WTC11 (cell line): ENCODE measurements at places on chromosomes 1 and 21. TPM values are rescaled to one million over a fixed set of nuclear protein-coding genes. Genes with fewer than 3 reads are reported as not detected.

GRCh38 chr1:145997718-145998023 is 1.3 kb upstream of the TXNIP start:
- no peaks in the 10 kb centered on the region for H3K27me3 ChIP-seq
- peaks cover 54% of the 10 kb centered on the region for H3K4me1 ChIP-seq
- H3K4me3 ChIP-seq = peak overlapping the region; percentile 98
- DNase-seq = no peak
- peak overlapping the region; percentile 97 for H3K27ac ChIP-seq

GRCh38 chr1:6779089-6779805 is 6.0 kb upstream of the CAMTA1 start:
- no peaks in the 10 kb centered on the region; the same call in 1 of the 2 replicates for H3K27me3 ChIP-seq
- H3K4me1 ChIP-seq = peaks cover 8% of the 10 kb centered on the region
- no peak overlapping the region for H3K27ac ChIP-seq
- H3K36me3 ChIP-seq = no peaks in the 10 kb centered on the region; the same call in 1 of the 2 replicates
- no peak for DNase-seq

DNA sequence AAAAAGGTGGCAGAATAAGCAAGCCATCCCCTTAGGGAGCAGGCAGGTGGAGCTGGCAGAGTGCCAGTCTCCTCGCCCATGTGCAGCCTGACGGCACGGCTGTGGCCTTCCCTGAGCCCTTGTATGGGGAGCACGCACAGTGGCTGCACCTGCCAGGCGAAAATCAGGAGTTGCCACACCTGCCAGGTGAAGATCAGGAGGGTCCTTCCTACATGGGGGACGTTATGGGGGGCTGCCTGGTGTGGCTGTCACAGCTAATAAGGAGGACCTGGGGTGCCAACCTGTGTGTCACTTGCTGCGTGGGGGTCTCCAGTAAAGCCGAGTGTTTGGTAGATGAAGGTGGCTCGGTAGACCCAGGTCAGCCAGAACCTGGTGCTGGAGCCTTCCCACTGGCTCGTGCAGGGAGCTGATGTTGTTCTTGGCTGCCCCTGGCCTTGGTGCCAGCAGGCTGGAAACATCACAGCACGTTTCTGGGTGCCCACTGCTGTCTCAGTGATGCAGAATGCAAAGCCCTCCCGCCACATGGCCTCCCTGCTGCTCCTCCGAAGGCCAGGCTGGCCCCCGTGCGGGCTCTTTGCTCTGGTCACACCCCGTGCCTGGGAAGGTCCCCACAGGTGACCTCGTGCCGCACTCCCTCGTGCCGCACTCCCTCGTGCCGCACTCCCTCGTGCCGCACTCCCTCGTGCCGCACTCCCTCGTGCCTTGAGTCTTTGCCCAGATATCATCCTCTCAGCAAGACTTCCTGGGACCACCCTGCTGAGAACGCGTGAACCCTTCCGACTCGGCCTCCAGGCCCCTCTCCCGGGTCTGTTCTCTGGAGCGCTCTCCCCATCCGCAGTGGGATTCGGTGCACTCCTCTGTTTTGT is 55.4 kb downstream of the SLC37A1 start:
- H3K27ac ChIP-seq = no peak overlapping the region
- H3K4me3 ChIP-seq = no peak overlapping the region
- DNase-seq = peak; percentile 2
- no peaks in the 10 kb centered on the region for H3K27me3 ChIP-seq
- H3K4me1 ChIP-seq = peaks cover 4% of the 10 kb centered on the region

DNA sequence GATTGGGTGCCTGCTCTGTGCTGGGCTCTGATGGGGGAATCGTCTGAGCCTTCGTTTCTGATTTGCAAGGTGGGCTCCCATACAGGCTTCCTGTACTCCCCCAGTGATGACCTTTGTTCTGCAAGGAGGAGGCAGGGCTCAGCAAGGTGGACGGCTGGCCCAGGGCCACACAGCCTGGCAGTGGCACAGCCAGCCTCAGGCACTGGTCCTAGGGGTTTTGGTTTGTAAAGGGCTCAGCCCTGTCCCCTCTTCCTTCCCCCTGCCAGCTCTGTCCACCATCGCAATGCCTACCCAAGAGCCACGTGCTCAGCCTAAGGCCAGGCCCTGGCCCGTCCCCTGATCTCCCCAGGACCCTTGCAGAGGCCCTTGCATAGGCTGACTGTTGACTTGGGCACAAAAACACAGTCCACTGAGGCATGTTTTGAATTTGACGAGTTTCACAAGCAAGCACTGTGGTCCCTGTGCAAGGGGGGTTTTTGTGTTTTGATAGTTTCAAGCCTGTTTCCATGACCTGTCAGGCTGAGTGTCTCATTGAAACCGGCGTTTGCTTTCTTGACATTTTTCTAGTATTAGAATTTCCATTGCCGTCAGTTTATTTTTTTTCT is 39.5 kb upstream of the TNFRSF1B start:
- H3K27me3 ChIP-seq = no peaks in the 10 kb centered on the region
- no peaks in the 10 kb centered on the region; the same call in 1 of the 2 replicates for H3K36me3 ChIP-seq
- H3K4me1 ChIP-seq = peaks cover 3% of the 10 kb centered on the region; the same call in 1 of the 2 replicates

- H3K27me3 ChIP-seq = no peaks in the 10 kb centered on the region
- 0 out of 2 replicates have a peak, but pooled peaks cover 3% of the 10 kb centered on the region for H3K4me1 ChIP-seq
- no peak overlapping the region for H3K4me3 ChIP-seq
Measured at GRCh38 chr1:73516451-73516850, 681.5 kb downstream of the LRRIQ3 start.

GRCh38 chr1:82848043-82848442 is 1047.3 kb downstream of the ADGRL2 start:
- H3K27ac ChIP-seq = peak overlapping the region; percentile 90
- H3K36me3 ChIP-seq = no peaks in the 10 kb centered on the region
- H3K4me3 ChIP-seq = peak overlapping the region; percentile 57
- peaks cover 77% of the 10 kb centered on the region for H3K4me1 ChIP-seq

DNA sequence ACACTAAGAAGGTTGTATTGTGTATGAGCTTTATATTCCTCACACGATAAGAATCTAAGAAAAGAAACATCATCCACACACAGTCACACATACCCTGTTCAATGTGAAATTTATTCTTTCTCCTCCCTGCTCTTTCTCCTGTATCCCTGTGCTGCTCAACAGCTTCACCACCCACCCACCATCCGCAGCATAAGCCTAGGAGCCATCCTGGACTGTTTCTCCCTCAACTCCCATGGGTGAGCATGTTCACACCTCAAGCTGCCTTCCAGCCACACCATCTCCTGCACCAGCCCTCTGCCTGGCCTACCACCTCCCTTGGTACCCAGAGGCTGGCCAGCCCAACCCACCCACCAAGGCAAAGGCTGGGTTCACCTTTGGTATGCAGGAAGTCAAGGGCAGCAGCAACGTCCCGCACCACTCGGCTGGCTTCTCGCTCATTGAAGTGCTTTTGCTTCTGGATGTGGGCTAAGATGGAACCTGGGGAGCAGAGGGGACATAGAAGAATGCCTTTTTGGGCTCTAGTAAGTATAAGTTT is 20.3 kb upstream of the KNCN start:
- no peak overlapping the region for H3K27ac ChIP-seq
- no peak for DNase-seq
- H3K4me1 ChIP-seq = peaks cover 28% of the 10 kb centered on the region

GRCh38 chr21:35084869-35085268 is 35.8 kb upstream of the RUNX1 start:
- H3K36me3 ChIP-seq = peaks cover 8% of the 10 kb centered on the region
- H3K27ac ChIP-seq = no peak overlapping the region
- H3K27me3 ChIP-seq = no peaks in the 10 kb centered on the region; the same call in 1 of the 2 replicates
- H3K4me1 ChIP-seq = no peaks in the 10 kb centered on the region

- H3K27me3 ChIP-seq = no peaks in the 10 kb centered on the region; the same call in 1 of the 2 replicates
- DNase-seq = no peak
- peaks cover 5% of the 10 kb centered on the region for H3K36me3 ChIP-seq
- H3K27ac ChIP-seq = no peak overlapping the region
- peaks cover 2% of the 10 kb centered on the region; the same call in 1 of the 2 replicates for H3K4me1 ChIP-seq
Measured at GRCh38 chr1:87404296-87404695, 75.6 kb downstream of the LMO4 start.

- H3K4me3 ChIP-seq = no peak overlapping the region
- peaks cover under 1% of the 10 kb centered on the region for H3K4me1 ChIP-seq
- H3K36me3 ChIP-seq = no peaks in the 10 kb centered on the region
- no peak overlapping the region for H3K27ac ChIP-seq
- DNase-seq = no peak
Measured at GRCh38 chr1:41740630-41741239, 178.0 kb downstream of the HIVEP3 start.

- peak; percentile 62 for DNase-seq
- H3K4me3 ChIP-seq = no peak overlapping the region
- no peaks in the 10 kb centered on the region for H3K36me3 ChIP-seq
- peaks cover 24% of the 10 kb centered on the region for H3K27me3 ChIP-seq
- no peak overlapping the region for H3K27ac ChIP-seq
Measured at GRCh38 chr21:26961698-26962097, 5.2 kb downstream of the ADAMTS5 start.

- H3K27ac ChIP-seq = no peak overlapping the region
- peaks cover 10% of the 10 kb centered on the region for H3K36me3 ChIP-seq
- peaks cover 5% of the 10 kb centered on the region; the same call in 1 of the 2 replicates for H3K27me3 ChIP-seq
- no peak overlapping the region for H3K4me3 ChIP-seq
- DNase-seq = peak; percentile 88
- peaks cover 8% of the 10 kb centered on the region for H3K4me1 ChIP-seq
Measured at GRCh38 chr1:65687428-65688214, 105.1 kb upstream of the PDE4B start.

- no peak for DNase-seq
- peaks cover 2% of the 10 kb centered on the region; the same call in 1 of the 2 replicates for H3K27me3 ChIP-seq
- H3K36me3 ChIP-seq = no peaks in the 10 kb centered on the region
- no peak overlapping the region for H3K4me3 ChIP-seq
Measured at GRCh38 chr1:12157366-12158231, 9.2 kb upstream of the TNFRSF1B start.

DNA sequence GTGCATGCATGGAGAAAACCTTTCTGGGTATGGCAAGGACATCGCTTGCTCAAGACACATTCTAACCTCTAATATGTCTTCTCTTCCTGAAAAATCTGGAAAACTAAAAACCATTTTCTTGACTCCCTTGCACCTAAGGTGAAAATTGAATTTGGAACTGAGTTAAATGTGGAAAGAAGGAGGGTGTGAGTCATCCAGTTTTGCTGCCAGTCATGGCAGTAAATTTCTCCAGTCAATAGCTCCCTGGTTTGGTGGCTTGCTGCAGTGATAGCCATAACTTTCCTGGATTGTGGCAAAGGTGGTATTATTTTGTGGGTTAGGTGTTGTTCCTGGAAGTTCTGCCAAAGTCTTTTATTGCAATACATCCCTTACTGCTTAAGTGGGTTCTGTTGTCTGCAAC is 2.5 kb downstream of the ZCCHC17 start:
- H3K27me3 ChIP-seq = no peaks in the 10 kb centered on the region
- peaks cover 15% of the 10 kb centered on the region for H3K4me1 ChIP-seq
- no peak overlapping the region for H3K27ac ChIP-seq
- DNase-seq = no peak

DNA sequence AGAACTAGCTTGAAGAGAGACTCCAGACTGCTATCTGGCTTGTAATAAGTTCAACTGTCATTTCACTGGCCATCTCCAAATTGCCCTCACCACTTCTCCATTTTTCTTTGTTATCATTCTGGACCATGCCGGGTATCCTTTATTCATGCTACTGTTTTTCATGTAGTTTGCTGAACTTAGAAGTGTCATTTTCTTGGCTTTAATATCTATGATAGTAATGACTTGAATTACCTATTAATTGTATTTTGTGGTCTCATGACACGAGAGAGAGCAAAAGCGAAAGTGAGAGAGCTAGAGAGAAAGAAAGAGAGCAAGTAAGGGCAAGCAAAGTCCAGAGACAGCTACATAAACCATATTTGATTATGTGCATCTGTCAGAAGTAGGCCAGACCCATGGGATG is 184.9 kb upstream of the ATP1B1 start:
- H3K36me3 ChIP-seq = no peaks in the 10 kb centered on the region
- no peak overlapping the region for H3K4me3 ChIP-seq
- H3K4me1 ChIP-seq = peaks cover 32% of the 10 kb centered on the region
- no peak overlapping the region for H3K27ac ChIP-seq

DNA sequence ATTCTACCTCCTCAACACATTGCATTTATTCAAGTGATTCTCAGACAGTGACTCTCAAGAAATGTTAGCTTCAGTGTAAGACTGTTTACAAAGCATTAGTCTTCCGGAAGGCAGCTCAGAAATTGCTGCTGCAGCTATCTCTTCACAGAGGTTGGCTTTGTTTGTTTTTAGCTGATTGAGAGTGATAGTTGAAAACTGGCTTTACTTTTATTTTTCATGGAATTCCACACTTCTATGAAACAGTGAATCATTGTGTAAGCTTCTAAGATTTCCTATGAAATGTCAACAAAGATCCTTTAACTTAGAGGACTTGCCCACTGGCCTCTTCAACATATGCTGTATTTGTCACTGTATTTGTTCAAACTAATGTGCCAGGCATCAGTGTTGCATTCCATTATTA is 121.3 kb downstream of the TNNI3K start:
- no peaks in the 10 kb centered on the region for H3K27me3 ChIP-seq
- H3K36me3 ChIP-seq = no peaks in the 10 kb centered on the region
- no peak overlapping the region for H3K4me3 ChIP-seq
- no peak for DNase-seq
- H3K27ac ChIP-seq = no peak overlapping the region
- 0 out of 2 replicates have a peak, but pooled peaks cover 3% of the 10 kb centered on the region for H3K4me1 ChIP-seq

DNA sequence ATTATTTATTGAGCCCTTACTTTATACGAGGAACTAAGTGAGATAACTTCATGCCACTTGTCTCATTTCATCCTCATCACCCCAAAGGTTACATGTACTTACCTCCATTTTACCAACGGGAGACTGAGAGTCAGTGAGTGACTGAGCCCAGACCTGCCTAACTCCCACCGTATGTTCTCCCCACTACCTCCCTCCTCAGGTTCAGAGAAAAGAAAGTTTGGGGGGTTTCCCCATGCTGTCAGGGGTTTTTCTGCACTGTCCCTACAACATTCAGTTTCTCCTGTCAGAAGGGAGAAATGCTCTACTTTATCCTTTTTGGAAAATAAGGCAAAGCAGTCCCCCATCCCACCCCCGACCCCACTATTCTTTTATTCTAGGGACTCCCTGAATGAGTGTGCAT is 32.9 kb downstream of the FAM78B start:
- H3K27ac ChIP-seq = no peak overlapping the region
- H3K4me1 ChIP-seq = peaks cover 7% of the 10 kb centered on the region
- no peak for DNase-seq
- H3K4me3 ChIP-seq = no peak overlapping the region
- no peaks in the 10 kb centered on the region for H3K27me3 ChIP-seq

The PGBD5 gene
- 16.7 to 23.8 TPM (median 18.9 TPM) in 3 replicates for total RNA-seq

The KIF17 gene
- 8.1 to 16.1 TPM (median 14.3 TPM) in 3 replicates for total RNA-seq

The LCE1C gene
- not detected in 3 replicates for total RNA-seq

The CELA3A gene
- 7.2 to 9.6 TPM (median 8.0 TPM) in 3 replicates for total RNA-seq

The PLA2G2C gene
- total RNA-seq = not detected in 3 replicates

The RPE65 gene
- not detected in 3 replicates for total RNA-seq

The GBP6 gene
- total RNA-seq = not detected in 3 replicates

The GUCA2B gene
- not detected in 3 replicates for total RNA-seq

The ZBTB40 gene
- 11.5 to 12.0 TPM (median 11.5 TPM) in 3 replicates for total RNA-seq

The DNASE2B gene
- 0.15 to 0.23 TPM in 2 of 3 replicates, not detected in the other for total RNA-seq
